ENCODE measurements at places on chromosomes 11 and 22. TPM values are rescaled to one million over a fixed set of nuclear protein-coding genes. Genes with fewer than 3 reads are reported as not detected.

GRCh38 chr11:117572129-117572528, 224.9 kb downstream of the DSCAML1 start:
- no peak for DNase-seq

DNA sequence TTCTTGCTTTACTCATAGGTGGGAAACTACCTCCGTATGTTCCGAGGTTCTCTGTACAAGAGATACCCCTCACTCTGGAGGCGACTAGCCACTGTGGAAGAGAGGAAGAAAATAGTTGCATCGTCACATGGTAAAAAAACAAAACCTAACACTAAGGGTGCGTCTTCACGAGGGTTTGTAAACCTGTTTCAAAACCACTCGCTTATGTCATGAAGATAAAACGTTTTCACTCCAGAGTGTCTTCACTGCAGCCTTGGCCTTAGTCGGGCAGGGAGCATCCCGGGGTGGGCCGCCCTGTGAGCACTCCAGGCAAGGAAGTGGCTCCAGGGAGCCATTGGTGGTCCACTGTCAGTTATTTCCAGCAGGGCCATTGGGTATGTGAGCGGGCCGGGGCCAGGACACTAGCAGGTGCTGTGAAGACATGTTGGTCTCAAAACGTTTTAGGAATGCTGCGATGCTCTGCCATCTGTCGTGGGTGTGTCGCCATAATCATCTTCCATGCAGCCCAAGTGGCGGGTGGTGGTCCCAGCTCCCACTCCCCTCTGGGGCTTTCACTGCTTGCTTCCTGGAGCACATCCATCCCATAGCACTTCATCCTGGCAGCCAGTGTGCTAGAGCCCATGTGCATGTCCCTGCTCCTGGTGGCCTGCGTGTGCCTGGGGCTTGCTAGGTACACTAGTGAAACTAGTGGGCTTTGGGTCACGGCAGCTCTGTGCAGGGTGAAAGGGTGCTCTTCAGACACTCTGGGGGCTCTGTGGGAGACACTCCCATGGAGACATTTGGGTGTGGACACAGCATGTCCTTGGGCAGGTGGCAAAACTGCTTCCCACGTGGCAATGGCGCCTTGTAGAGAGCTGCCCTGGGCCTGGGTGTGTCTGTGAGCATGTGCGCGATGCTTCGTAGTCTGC, 5.2 kb downstream of the SMARCB1 start:
- DNase-seq, result no peak

GRCh38 chr11:128506356-128506755, 81.0 kb downstream of the ETS1 start:
- no peak for DNase-seq

DNA sequence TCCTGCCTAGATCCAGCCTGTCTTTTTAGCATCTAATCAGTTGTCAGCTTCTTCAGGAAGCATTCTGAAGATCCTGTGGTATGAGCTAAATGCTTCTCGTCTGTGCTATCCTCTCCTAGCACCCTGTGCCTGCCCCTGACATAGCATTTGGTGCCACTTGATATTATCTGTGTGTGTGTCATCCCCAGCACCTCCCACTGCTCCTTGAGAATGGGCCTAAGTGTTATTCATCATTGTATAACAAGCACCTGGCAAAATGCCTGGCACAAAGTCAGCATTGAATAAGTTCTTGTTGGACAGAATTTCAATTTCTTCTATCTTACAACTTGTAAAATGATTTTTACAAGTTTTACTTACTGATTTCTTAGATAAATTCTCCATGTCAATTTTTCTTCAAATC, 28.1 kb upstream of the OLFML1 start:
- DNase-seq, result no peak

- peak; percentile 88 for DNase-seq
Observed at GRCh38 chr11:76147106-76147740, 59.1 kb downstream of the WNT11 start.

DNA sequence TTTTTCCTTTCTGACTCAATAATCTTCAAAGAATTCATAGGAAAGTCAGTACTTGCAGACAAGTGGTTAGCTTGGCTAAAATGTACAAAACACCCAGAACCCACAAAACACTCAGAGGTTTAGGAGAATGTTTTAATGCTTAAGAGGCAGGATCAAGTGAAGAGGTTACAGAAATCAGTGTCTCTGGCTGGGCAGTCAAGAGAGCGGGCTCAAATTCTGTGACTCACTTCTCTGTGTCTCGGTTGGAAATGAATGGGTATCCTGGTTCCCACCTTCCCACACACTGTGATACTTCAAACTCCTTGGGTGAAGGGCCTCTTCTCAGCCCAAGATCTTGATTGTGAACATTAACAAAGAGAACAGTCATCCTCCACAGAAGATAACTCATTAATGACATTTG, 3.8 kb downstream of the MPEG1 start:
- DNase-seq, result no peak

IL10RA gene
- total RNA-seq, result not detected

TALDO1 gene
- 686 TPM for total RNA-seq

TREH gene
- total RNA-seq, result 0.05 TPM

DNA sequence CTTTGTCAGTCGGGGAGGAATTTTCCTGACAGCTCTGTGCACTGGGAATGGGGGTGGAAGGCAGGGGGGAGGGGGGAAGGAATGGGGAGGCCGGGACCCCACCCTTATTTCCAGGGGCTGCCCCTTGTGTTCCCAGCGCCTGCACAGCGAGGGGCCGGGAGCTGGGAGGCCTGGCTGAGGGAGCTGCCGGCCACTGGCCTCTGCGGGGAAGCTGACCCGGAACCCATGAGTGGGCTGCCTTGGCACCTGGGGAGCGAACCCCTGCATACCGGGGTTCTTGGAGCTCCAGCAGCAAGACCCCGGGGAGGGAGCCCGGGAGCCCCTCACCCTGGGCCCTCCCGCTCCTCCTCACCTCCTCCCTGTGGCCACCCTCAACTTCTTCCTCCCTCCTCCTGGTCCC, 3.5 kb downstream of the H19 start:
- DNase-seq, result no peak

NPAS4 gene
- not detected for total RNA-seq

GRCh38 chr11:67640021-67640757, 626 bp upstream of the TBX10 start:
- peak; percentile 74 for DNase-seq

DNA sequence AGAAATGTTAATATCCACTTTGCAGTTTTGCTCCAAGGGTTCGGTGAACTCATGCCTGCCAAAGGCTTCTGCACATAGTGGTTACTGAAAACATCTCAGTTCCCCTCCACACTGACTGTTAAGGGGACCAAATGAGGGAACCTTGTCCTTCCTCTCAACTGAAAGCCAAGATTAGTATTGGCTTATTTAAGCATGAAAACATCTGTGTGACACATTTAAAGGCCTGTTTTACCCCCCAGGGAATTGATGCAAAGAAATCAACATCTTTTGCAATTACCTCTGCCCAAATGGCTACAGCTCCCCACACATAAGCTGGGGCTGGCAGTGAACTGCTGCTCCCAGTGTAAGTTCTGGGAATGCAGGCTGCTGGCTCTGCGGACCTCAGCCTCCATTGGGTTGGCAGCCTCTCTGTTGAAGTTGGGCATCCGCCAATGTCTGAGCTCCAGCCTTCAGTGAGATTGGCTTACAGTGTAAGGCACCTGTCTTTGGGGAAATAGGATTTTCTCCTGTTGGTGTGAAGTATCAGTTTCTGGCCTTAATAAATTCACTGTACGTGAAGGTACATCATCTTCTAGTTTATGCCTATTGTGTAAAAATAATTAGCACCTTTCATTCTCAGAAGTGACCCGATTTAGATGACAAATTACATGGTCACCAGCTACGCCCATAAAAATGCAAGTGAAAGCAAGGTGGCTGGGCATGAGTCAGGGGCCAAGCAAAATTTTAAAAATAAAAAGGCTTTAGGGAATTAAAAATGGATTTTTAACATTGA, 213.4 kb upstream of the SYN3 start:
- DNase-seq, result no peak

LPXN gene
- total RNA-seq, result 1.7 TPM

FAM180B gene
- total RNA-seq, result not detected

GRCh38 chr11:120810251-120810650, 213.7 kb upstream of the TBCEL start:
- no peak for DNase-seq

DNA sequence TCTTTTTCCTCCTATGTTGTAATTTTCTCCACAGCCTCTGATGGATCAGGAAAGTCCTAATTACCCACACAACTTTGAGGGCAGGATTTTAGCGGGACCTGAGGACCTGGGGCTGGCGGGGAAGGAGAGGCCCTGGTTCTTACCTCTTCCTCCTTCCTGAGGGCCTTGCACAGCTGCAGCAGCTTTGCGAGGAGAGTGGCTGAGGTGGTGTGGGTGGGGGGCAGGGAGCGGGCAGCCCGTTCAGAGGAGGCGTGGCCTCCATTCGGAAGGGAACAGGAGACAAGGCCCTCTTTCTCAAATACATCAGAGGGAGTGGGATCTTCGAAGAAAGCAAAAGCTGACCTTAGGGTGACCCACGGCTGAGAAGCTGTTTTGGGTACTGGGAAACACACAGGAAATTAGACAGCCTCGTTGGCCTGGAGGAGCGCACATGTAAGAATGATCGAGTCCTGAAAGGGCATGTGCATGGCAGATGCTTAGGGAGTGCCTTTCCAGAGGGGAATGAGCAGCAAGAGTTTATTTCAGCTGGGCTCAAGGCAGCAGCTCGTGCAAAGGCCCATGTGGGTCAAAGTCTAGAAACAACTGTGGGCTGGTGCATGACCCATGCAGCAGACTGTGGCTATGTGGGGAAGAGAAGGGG, 76.6 kb upstream of the NARS2 start:
- DNase-seq, result no peak

GRCh38 chr11:100832829-100833228, 145.7 kb downstream of the ARHGAP42 start:
- DNase-seq, result no peak

- DNase-seq, result no peak
Observed at GRCh38 chr11:2548596-2548995, 103.8 kb downstream of the KCNQ1 start.

GRCh38 chr11:12212174-12212820, 101.9 kb downstream of the MICAL2 start:
- DNase-seq, result no peak

GRCh38 chr11:134837887-134838232, 425.8 kb upstream of the B3GAT1 start:
- DNase-seq, result no peak

SPON1 gene
- not detected for total RNA-seq

GRCh38 chr11:122788781-122789535, 49.3 kb upstream of the CRTAM start:
- DNase-seq, result no peak

DNA sequence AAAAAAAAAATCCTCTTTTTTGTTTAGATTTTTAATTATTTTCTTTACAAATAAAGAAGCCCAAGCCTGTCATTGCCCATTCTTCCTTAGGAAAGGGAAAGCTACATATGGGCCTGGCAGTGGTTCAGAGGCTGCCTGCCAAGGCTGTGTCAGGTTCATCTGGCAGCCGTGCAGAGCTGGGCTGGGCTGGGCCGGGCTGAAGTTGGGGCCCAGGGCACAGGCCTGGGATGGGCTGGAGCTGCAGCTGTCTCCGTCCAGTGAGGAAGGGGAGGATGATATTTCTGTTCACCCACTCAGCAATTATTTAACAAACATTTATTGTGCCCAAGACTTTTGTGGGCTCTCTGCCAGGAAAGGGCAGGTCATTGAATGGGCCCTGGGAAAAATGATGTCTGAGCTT, 4.6 kb downstream of the PRR5L start:
- no peak for DNase-seq

GRCh38 chr22:42931421-42932196, 74.5 kb upstream of the ARFGAP3 start:
- no peak for DNase-seq

- no peak for DNase-seq
Observed at GRCh38 chr22:37098976-37099591, 10.4 kb downstream of the TMPRSS6 start.

DNA sequence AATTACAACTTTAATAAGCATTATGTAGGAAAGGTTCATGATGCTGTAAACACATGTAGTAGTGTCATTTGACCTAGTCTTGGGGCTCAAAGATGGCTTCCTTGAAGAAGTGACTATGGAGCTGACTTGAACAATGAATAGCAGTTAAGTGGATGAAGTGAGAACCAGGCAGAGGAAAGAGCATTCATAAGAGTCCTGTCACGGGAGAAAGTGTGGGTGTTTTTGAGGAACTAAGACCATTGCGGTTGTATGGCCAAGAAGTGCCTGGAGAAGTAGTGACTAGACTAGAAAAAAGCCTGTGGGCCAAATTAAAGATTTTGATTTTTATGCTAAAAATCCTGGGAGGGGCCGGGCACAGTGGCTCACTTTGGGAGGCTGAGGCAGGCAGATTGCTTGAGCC, 7.2 kb upstream of the IL18BP start:
- no peak for DNase-seq

OR2D2 gene
- total RNA-seq, result not detected

GRCh38 chr11:134414766-134415765, 3.0 kb upstream of the B3GAT1 start:
- no peak for DNase-seq

GRCh38 chr11:134837166-134837886, 425.3 kb upstream of the B3GAT1 start:
- no peak for DNase-seq

MB gene
- 0.79 TPM for total RNA-seq

DNA sequence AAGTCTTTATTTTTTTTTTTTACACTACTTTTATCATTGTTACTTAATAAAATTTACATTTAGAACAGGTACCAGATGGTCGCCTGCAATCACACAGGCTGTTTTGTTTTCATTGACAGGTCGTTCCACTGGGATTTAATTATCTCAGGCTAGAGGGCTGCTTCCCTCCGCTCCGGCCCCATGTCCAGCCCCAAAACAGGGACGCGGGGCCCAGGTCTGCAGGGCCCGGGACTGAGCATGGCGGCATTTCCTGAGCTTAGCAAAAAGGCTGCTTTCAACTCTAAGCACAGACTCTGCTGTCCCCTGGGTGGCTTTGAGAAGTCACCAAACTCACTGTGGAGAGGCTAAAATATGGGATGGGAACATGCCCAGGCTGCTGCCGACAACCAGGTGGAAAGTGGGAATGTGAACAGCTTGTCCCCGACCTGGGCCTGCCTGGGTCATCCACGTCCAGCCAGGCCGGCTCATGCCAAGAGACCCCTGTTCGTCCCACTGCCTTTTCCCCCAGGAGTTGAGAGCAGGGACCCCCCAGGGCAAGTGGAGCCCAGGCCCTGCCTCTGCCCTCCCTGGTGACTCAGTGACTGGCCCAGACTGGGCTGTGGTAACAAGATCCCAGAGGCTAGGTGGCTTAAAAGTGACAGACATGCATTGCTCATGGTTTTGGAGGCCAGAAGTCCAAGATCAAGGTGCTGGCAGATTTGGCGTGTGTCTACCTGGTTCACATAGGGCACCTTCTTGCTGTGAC, 150.0 kb downstream of the SHANK2 start:
- DNase-seq, result no peak

- no peak for DNase-seq
Observed at GRCh38 chr11:43545610-43546009, 134.9 kb upstream of the HSD17B12 start.

RIBC2 gene
- 3.5 TPM for total RNA-seq

IGLL1 gene
- not detected for total RNA-seq

GRCh38 chr22:35590634-35591295, 26.4 kb downstream of the MB start:
- DNase-seq, result no peak

CALCB gene
- total RNA-seq, result not detected

ZP1 gene
- not detected for total RNA-seq

TESMIN gene
- total RNA-seq, result 31.7 TPM

UBQLNL gene
- not detected for total RNA-seq

USH1C gene
- 86.2 TPM for total RNA-seq

Data from HT-29 (cell line).